H1 (cell line): ENCODE measurements at places on chromosomes 6 and 20.
A peak's percentile ranks its signal among the peaks of the same experiment; 100 is the strongest.

GRCh38 chr6:168319279-168320111 lies at the start of gene DACT2:
TSS of gene DACT2 (minus strand) at chr6:168319777. CDS start at chr6:168319633, 144 bp downstream.
- DNase-seq: no peak

- DNase-seq: no peak
Measured at GRCh38 chr6:18262702-18263417, 1.5 kb downstream of the DEK start.

DNA sequence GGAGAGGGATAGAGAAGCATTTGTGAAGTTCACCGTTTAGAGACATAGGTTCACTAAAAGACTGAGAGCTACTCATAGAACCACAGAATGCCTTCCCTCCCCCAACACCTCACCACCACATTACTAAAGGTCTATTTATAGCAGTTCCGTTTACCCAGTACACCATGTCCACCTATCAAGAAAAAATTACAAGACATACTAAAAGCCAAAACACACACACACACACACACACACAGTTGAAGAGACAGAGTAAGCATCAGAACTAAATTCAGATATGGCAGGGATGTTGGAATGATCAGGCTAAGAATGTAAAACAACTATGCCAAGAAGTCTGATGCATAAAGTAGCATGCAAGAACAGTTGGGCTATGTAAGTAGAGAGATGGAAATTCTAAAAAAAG lies 52.3 kb downstream of the SLC22A3 start:
- DNase-seq: no peak

DNA sequence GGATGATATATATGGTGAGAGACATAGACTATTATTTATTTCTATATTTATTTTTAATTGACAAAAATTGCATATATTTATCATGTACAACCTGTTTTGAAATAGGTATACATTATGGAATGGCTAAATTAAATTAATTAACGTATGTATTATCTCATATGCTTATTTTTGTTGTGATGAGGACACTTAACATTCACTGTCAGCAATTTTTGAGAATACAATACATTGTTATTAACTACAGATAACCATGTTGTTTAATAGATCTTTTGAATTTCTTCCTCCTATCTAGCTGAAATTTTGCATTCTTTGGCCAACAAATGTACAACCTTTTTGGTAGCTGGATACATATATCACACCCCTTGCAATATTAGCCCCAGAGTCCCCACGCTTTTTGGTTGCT lies 110.7 kb upstream of the CITED2 start:
- DNase-seq: no peak

DNA sequence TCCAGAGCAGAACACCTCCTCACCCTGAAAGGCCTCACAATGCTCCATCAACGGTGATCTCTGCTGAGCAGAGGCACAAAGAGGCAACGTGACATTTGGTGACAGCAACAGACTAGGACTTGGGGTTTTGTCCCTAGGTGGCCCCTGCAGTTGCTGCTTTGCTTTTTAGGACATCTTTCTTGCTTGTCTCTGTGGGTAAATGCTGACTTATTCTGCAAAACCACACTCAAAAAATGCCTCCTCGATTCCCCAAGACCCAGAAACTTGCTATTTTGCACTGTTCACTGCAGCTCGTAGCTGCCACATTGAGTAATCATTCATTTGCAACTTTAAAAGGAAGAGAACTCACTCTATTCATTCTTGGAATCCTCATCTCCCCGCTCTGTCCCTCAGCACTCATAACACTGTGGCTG lies 209.9 kb downstream of the LY86 start:
- no peak for DNase-seq

GRCh38 chr6:168417191-168417590 lies 23.8 kb upstream of the SMOC2 start:
- DNase-seq: peak; percentile 59

- DNase-seq: no peak
Measured at GRCh38 chr6:160692369-160692959, 9.6 kb upstream of the PLG start.

DNA sequence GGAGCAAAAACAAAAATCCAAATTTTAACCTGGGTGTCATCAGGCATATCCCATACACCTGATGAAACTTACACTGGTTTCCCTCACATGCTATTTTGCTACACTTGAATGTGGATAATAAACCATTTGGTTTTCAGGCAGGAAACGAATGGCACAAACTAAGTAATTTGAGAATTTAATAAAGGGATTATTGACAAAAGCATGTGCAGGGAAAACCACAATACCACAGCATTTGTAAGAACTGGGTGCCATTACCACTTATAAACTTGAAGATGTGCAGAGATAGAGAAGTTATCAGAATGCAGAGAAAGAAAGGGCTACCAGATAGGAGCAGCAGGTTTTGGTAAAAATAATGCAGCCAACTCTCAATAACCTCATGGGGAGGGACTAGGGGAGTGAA lies 151.2 kb downstream of the RFX6 start:
- no peak for DNase-seq

- no peak for DNase-seq
Measured at GRCh38 chr6:105769987-105770386, 316.1 kb upstream of the PRDM1 start.

GRCh38 chr6:27720607-27721580 lies 191.3 kb downstream of the OR2B2 start:
- peak; percentile 90 for DNase-seq

- no peak for DNase-seq
Measured at GRCh38 chr6:136593748-136594490, 43.7 kb upstream of the MAP7 start.

DNA sequence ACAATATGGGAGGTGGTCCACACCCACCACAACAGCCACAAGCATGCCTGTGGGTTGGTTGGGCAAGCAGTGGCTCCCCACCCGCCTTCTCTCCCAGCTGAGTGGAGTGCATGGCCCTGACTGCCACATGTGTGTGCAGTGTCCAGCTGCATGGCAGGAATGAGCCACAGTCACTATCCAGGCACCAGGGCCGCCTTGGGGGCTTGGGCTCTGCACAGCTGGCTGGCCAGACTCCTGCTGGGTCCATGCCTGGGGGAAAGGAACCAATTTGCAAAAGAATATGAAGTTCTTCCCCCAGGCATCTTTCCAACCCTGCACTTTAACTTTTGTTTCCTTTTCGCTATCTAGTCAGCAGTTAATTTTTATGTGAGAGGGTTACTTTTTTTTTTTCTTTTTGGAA lies 11.6 kb upstream of the ASCC3 start:
- DNase-seq: no peak

DNA sequence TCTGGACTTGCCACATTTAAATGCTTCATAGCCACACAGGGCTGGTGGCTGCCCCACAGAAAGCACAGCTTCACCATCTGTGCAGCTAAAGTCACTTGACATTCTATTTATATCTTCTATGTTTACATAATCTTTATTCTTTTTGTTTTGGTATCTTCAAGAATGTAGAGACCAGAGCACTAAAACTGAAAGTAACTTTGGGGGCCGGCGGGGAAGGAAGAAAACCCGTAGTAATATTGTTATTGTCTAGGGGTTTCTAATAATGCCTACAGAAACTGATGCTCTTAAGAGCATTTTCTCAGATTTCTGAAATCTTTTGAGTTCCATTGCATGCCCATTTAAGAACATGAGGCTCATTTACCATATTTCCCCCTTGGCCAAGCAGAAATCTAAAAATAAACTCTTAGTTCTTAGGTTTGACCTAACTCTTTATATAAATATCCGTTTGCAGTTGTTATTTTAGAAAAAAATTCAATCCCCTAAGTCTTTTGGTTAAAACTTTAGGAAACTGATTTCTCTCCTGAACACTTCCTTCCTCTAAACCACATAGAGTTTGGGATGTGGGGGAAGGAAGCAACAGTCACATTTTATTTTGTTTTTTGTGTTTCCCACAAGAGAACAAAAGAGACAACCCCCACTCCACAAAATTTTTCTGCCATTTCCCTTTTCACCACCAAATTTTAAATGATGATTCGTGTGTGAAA lies 207.6 kb downstream of the OGFRL1 start:
- no peak for DNase-seq

- no peak for DNase-seq
Measured at GRCh38 chr20:24684421-24684871, 215.0 kb downstream of the SYNDIG1 start.

DNA sequence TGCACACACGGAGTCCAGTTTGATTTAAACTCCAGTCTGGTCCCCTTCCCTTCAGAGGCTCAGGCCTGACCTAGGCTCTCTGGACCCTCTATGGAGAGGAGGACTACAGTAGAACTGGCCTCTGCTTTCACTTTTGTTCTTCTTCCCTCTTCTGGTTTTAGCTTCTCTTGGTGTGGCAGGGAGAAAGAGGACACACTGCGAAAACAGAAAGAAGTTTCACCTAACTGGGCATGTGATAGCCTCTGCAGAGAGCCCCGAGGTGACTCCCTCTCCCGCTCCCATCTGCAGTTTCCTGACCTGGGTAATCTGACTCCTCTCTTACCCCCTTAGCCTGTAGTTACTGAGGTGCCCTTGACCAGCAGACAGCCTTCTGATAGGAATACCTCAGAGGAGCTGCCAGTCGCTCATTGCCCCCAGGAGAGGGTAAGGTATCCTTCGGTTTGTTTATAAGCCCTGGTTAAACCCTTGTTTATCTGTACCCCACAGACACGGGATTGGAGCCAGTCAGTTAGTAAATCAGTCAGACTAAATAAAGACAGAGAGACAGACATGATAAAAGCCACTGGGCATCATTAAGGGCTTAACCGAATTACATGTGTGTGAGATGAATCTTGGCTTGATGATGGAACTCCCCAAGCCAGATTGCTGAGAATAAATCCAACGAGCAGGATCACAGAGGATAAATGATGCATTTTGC lies 12.0 kb upstream of the DTNBP1 start:
- DNase-seq: no peak

DNA sequence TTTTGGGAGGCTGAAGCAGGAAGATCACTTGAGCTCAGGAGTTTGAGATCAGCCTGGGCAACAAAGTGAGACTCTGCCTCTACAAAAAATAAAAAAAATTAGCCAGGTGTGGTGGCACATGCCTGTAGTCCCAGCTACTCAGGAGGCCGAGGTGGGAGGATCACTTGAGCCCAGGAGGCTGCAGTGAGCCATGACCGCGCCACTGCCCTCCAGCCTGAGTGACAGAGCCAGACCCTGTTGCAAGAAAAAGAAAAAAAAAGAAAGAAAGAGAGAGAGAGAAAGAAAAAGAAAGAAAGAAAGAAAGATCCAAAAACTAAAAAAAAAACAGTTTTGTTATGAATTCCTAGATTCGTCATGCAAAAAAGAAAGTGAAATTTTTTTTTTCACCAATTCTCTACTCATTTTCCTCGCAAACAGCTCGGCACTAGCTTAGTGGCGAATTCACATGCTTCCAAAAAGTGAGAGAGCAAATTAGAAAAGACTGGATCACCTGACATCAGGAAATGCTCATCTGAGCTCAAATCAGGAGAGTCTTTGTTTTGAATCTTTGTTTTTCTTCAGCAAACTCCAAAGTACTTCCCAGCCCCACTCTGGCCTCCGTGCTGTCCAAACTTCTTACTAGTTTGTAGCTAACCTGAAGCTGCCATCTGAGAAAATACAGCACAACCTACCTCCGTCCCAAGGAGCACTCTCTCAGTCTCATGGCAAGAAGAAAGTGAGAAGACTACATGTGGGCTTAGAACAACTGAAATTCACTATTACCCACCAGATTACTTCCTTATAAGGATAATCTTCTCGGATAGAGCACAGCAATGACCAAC lies 27.0 kb downstream of the IPCEF1 start:
- DNase-seq: no peak

DNA sequence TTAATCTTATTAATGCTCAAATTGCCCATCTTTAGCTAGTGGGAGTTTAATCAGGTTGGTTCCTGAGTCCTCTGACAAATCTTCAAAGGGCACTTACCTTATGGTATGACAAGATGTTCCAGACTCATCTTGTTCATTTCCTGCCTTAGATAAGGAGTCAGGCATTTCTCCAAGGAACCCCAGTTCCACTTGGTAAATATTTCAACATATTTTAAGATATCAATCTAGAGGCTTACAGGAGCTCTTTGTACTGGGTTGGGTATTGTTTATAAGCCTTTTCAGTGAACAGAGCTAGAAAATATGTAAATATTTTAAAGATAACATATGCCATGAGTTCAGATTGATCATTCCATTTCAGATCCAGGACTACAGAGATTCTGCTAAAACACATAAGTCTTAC lies 159.8 kb downstream of the RCAN2 start:
- no peak for DNase-seq

GRCh38 chr6:63844287-63844686 lies 208.7 kb downstream of the PHF3 start:
- DNase-seq: no peak

- no peak for DNase-seq
Measured at GRCh38 chr6:67863346-67863745, 771.7 kb upstream of the ADGRB3 start.

DNA sequence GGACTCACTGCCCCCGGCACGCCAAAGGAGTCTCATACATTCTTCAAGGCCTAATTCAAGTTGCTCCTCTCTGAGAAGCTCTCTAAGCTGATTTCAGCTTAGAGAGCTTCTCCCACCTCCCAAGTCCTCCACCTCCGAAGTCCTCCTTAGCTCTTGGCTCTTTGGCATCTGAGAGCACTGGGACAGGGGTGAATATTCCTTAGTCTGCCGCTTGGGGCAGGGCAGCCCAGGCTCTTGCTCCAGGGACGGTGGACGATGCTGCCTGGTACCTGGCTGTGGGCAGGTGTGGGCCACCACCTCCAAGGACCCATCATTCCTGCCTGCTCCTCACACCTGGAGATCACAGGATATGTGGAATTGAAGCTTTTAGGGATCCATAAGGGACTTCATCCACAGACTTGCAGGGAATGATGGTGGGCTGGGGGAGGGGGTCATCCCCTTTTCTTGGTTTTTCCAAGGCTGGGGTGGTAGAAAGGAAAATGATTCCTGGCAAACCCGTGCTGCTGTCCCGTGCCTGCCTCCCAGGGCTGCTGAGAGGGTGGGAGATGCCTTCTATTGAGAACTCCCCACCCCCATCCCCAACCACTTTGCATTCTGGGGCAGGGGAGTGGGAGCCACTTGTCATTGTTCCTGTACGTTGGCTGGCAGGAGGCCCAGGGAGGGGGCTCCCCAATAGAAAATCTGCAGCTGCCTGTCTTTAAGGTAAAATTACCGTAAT lies 57.4 kb downstream of the ARHGAP40 start:
- DNase-seq: peak; percentile 78

GRCh38 chr6:7604506-7604905 lies 14.5 kb downstream of the SNRNP48 start:
- DNase-seq: no peak

DNA sequence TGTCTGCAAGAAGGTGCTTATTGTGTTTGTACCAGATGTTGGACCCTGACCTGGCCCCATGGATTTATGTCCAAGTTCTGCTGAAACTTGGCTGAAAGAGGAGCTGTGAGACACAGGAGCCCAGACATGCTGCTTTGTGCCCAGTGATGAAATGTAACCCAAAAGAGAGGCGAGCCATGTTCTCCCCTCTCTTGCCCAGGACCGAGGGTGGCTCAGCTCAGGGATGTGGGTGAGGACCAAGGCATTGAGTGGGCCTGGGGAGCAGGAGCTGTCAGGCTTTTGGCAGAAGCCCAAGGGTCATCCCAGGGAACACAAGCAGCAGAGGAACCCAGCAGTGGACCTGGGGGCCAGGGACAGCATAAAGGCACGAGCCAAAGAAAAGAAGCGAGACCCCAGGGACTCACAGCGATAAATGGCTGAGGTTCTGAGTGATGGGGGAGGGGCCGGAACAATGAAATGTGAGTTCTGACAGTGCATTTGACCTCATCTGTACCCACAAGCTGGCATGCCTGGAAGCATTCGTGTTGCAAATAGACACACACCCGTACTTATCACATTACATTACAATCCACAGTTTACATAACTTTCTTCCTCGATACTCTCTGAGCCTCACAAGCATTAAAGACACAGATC lies 363.4 kb upstream of the JARID2 start:
- DNase-seq: no peak
